ENCODE measurements at places on chromosomes 2 and 18.

- no peak for DNase-seq
These were observed 65.8 kb upstream of the ZNF804A start for GRCh38 chr2:184532551-184532950.

DNA sequence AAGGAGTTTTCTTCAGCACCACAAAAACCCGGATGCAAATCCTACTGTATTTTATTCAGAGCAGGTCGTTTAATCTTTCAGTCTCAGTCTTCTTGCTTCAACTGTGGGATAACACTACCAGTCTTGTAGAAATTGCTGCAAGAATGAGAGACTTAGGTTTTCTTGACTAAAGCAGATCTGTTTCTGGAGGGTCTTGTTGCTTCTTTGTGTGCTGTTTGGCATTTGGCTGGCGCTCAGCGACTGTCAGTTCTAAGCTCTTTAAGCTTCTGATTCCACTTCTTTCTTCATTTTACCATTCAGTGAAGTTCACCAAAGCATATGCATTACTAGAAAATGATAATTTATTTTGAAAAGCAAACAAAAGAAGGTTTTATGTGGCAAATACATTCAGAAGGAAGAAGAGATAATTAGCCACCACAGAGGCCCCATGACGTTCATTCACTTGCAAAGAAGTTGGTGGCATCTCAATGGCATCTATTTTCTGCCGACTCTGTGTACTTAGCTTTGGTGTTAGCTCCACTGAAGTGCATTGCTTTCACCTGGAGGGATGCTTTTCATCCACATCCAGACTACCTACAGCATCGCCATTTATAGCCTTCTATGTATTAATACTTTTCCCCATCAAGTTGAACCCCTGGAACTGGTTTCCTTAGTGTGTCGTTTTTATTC, 53.7 kb downstream of the TRIB2 start:
- DNase-seq = no peak

- no peak for DNase-seq
These were observed 433.7 kb upstream of the TRIB2 start for GRCh38 chr2:12282780-12283695.

DNA sequence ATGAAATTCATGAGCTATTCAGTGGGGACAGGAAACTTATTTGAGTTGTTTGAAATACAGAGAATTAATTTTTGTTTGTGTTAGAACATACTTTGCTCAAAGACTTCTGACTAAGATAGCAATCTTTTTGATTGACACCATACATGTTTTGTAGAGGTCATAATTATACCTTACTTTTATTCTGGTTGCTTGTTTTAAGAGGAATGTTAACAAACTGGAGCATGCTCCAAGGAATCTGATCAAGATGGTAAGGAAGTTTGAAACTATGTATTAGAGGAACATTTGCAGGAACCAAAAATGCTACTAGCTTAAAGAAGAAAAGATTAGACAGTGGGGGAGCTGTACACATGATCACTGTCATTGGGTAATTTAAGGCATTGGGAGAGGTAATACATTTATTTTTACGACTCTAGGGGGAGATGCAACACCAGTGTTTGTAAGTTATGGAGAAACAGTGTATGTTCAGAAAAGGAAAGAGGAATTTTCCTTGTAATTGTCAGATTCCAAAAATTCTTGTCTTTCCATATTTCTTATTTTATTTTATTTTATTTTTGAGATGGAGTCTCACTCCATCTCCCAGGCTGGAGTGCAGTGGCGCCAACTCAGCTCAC, 8.0 kb downstream of the AGFG1 start:
- DNase-seq = peak; percentile 20

DNA sequence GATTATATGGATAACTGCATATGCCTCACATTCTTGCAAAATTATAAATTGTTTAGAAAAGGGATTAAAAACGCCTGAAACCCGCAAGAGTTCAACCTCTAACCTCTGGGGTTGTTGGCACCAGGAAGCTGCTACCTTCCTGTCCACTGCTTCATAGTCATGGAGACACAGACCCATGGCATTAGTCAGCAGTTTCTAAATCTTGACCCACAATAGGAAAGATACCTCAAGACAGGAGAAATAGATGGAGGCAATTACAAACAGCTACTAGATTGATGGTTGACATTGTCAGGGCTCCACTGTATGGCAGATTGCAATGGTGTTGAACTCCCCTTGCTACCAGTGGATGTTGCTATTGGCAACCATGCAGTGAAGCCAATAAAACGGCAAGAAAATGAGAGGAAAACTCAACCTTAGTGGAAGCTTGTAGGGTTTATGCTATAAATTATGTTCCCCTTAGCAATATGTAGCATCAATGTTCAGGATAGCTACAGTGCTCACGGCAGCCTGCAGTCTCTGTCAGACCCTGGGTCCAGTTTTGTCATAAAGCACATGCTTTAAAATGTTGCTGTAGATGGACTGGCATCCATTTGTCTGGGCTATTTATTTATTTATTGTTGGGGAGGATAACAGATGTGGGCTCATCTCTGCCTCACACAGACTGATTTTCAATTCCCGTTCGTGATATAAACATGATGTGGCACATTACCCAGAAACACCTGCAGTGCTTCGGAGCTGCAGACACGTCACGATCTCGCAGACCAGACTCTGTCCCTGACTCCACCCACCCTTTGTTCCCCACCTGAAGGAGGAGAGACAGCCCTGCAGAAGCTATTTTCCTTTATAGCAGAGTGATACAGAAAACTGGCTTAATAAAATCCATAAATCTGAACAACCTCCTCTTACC, 233.4 kb downstream of the AGPS start:
- no peak for DNase-seq

DNA sequence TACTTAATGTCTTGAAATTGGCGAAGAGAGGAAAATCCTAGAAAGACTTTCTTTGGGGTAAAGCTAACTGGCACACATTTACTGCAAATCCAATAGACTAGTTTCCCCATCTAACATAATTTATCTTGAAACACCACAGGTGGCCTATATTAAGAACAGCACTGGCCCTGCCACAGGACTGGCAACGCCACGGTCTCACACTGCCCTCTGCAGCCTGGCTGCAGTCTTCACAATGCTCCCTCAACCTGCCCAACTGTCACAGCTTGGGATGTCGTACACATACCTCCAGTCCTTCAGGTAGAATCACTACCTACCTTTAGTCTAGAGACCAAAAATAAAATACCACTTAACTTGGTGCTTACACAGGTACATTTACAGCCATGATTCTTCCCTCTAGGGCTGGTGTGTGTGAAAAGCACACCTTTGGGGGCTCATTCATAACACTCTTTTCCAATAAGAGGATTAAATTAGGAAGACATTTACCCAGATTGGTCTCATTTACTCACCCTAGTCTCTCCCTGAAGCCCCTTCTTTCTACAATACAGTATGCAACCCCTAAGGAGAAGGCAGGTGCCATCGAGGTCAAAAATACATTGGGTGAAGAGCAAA, 222.2 kb downstream of the C1D start:
- DNase-seq = no peak

DNA sequence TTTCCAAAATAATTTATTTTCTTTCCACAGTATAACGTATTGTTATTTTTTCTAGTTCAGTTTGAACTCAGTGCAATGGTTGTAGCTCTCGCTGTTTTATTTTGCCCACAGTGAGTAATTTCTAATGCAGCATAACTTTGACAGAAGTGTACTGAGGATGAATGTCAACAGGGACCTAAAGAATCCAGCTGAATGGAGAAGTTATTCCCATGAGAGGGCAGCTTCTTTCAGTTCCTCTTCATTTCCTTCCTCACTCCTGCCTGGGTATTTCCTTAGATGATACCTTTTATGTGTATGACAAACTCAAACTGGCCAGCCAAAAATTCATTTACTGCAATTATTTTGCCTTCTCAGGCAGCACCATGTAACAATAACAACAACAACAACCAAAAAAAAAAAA, 1223.1 kb upstream of the ZEB2 start:
- peak; percentile 24 for DNase-seq

DNA sequence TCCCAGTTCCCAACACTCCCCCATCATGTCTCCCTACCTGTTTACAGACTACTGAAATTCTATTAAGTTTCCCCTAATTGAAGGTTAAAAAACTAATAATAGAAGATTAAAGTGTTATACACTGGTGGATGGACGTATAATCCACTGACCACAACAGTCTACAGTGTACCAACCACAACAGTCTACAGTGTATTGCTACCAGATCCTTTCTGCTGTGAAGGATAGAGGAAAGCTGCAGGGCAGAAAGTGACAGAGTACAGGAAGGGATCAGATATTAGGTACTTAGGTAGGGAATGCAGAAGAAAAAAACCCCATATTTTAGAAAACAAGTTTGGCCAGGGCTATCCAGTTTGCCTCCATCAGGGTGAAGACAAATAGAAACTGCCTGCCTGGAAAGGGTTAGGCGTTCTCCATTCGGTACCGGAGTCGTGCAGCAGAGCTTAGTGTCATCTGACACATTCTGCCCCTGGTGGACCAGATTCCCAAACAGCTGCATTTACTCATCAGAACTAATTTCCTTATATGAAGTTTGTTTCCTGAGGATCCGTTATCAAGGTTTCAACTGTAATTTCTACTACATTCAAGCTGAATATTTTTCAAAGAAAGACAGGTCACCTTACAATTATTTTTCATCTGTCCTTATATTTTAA, 49.9 kb downstream of the KLF7 start:
- DNase-seq = no peak

GRCh38 chr18:11689669-11690565, 853 bp downstream of the GNAL start:
- DNase-seq = no peak

DNA sequence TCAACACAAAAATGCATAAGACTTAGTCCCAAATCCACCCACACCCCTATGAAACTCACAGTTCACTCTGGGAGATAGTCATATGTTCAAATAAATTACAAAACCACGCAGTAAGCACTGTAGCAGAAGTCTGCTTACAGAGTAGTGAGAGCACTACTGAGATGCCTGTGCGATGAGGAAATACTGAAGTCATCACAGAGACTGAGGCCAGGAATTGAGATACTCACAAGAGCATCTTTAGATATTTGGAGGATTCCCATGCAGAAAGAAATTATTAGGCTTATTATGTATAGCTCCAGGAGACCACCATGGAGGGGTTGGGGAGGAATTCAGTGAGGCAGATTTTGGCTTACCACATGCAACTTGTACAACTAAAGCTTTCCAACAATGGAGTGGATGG, 82.3 kb downstream of the ANTXR1 start:
- no peak for DNase-seq

- DNase-seq = no peak
These were observed 84.1 kb downstream of the BOD1L2 start for GRCh38 chr18:57230861-57231585.

- DNase-seq = no peak
These were observed 93.4 kb upstream of the MAP4K3 start for GRCh38 chr2:39530411-39530866.

- DNase-seq = no peak
These were observed 21.2 kb downstream of the FOSL2 start for GRCh38 chr2:28413899-28414295.

DNA sequence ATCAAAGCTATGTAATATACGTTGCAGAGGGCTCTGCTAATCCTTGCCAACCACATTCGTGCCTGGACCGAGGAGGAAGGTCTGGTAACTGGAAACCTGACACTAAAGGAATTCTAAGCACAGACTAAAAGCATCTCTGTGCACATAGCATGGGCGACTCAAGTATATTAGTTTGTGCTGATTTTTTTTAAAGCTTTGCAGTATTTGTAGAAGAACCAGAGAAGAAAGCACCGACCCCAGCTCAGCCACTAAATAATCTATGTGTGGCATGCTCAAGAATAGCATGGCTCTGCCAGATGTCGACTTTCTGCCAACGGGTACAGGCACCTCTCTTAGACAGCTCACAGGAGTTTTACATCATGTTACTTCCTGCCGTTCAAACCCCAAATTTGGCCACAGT, 73.2 kb upstream of the NRP2 start:
- DNase-seq = no peak

DNA sequence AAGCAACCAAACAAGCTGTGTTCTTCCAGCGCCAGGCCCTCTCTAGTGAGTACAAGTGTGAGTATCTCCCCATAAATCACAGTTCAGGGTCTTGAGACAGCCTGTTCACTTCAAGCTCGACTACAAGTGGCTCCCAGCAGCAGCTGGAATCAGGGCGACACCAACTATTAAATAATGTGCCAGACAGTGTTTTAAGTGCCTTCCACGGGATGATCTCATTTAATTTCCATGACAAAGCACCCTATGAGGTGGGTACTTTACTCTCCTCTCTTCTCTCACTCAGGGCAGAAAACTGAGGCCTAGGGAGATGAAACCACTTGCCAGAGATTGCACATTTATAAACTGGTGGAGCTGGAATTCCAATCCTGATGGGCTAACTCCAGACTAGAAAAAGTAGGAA, 2.6 kb upstream of the FAM136A start:
- DNase-seq = no peak

DNA sequence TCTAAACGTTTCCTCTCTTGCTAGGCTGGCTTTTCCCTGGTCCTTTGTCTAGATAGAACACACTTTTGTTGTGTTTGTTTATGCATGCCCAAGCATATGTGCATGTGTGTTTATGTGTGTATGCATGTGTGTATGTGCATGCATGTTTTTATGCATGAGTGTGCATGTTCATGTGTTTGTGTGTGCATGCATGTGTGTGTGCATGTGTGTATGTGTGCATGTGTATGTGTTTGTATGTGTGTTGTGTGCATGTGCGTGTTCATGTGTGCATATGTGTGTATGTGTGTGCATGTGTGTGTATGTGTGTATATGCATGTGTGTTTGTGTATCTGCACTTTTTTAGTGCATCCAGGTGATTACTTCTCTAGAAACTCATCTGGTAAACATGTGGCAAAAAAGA, 558.0 kb downstream of the GALR1 start:
- DNase-seq = no peak

DNA sequence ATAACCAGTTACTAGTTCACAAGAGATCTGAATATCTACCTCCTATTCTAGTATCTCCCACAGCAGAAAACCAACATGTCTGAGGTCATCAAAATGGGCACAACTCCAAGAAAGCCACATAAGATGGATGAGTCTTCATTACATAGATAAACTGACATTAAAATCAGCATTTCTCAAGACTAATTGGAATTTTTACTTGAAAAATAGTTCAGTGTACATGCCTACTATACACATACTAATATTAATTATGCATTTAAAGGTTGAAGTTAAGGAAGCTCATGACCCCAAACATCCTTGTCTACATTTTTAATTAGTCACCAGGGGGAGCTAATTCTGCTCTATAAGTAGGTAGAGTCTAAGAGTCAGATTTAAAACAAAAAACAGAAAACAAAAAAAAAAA, 41.9 kb downstream of the ZNF521 start:
- no peak for DNase-seq

Measured in GF-D8 (cell line).